ENCODE measurements at places on chromosomes 4 and X.
A peak's percentile ranks its signal among the peaks of the same experiment; 100 is the strongest.

DNA sequence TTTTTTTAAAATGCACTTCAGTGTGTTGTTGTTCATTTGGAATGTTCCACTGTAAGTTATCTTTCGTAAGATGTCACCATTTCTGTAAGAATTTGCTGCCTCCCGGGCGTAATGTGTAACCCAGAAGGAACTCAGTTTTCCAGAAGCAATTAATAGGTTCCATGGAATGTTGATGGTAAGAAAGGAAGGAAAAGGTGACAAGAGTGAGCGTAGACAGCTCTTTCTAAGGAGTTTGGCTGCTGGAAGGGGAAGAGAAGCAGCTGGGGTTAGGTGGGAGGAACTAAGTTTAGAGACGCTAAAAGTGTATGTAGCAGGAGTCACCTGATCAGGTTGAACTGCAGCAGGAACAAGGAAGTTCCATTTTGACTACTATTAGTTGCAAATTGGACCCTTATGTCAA is 35.9 kb downstream of the PNMA5 start:
- DNase-seq: peak; percentile 2

- DNase-seq: no peak
Measured at GRCh38 chrX:13258052-13258444, 61.8 kb downstream of the ATXN3L start.

DNA sequence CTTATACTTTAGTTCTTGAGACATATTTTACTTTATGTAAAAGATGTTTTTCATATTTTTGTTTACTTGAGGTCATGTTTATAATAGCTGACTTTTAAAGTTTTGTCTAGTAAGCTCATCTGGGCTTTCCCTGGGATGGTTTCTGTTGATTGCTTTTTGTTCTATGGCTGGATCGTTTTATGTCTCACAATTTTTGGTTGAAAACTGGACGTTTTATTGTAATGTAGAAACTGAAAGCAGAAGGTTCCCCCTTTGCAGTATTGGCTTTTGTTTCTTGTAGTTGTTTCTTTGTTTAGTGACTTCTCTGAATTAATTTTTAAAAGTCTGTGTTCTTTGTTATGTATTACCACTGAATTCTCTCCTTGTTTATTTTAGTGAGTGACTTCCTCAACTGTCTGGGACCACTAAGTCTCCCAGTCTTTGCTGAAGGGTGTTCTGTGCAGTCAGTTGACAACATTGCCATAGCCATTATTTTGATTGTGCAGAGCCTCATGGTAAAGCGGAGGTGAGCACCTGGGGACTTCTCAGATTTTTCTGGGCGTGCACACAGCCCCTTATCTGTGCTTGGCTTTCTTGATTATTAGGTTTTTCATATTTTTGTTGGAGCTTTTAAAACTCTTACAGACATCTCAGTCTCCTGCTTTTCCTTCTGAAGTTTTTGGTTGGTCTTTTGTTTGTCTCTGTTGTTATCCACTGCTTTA is 31.0 kb downstream of the KDM6A start:
- DNase-seq: no peak

DNA sequence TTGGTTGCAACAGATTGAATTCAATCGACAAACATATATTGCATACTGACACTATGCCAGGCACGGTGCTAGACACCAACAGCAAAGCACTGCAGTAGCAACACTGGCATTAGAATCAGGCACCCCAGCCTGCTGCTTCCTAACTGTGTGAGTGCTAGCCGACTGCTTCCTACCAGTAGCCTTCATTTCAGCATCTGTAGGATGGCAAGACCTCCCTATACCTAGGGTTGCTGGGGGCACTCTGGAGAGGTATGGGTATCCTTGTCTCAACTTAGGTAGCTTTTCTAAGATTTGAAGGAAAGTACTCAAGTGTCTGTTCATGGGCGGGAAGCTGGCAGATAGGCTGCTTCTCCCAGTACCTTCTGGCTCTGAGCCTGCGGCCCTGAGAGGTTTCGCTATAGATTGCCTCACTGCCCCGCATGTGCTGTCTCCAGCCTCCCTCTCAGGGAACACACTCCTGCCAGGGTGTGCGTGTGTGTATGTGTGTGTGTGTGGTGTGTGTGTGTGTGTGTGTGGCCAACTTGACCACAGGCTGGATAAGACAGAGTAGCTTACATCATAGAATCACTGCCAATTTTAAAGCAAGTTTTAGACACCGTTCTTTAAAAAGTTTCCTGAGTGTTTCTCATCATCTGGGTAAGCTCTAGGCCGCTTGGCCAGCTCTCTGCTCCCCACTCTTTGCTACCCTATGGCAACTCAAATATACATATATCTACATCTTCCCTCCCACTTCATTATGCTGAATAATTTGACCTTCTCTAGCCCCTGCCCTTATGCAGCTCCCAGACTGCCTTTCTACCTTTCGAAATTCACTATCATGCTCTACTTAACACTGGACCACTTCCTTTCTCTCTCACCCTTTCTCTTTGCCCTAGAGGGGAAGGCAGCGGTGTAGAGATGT is 97.0 kb upstream of the PJA1 start:
- DNase-seq: no peak

DNA sequence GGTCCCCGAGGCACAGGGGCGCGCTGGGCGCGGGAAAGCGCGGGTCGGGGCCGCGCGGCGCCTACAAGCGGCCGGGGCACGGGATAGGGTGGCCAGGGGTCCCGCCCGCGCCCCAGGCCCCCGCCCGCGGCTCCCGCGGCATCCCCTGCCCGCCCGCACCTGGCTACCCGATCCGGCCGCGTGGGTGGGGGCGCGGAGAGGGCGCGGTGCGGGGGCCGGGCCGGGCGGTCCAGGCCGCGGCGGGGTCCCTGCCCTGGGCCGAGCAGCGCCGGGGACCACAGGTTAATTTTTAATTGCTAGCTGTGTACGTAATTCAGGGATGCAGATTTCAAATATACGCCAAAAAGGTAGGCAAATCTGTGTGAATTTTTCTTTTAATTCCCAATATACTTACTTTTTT is 44.3 kb upstream of the FAM47C start:
- DNase-seq: no peak

- peak; percentile 45 for DNase-seq
Measured at GRCh38 chrX:47515941-47516665, 33.1 kb upstream of the ZNF41 start.

DNA sequence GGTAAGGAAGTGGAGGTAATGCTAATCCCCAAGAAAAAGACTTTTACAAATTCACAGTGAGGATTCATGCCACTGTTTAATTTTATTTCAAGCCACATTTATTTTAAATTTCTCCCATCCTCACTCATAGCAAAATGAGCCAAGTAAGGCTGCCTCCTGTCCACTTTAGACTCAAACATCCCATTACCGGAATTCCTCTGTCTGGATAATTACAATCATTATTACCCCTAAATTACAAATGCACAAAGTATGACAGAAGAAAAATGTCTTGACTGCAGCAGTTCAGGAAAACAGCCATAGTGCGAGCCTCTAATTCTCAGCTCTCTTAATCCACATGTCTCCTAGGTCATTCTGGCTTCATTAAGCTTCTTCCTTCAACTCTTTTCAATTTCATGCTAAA is 57.0 kb downstream of the MAPK10 start:
- DNase-seq: no peak

Measured in HFFc6 (cell line).